ENCODE measurements at places on chromosomes 2 and 18.

- no peak for DNase-seq
Observed at GRCh38 chr2:219556413-219556812, 12.6 kb downstream of the TMEM198 start.

DNA sequence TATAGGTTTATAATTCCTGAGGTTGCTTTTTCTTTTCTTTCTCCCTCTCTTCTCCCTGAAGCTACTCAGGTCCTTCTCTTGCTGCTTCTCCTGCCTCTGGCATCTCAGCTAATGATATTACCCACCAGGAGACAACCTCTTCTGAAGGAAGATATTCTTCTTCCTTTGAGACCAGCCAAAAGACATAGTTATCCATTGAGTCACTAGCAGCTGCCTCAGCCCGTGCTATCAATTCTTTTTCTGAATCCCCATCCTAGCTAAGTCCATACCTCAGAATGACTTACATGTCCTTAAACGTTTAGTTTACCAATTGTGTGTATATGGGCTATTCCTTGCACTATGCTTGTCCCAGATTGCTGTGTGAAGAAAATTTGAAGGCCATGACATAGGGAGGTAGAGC, 25.0 kb upstream of the RNF103 start:
- no peak for DNase-seq

- DNase-seq = no peak
Observed at GRCh38 chr2:173749315-173749714, 215.9 kb downstream of the SP3 start.

- no peak for DNase-seq
Observed at GRCh38 chr18:9446839-9447238, 28.5 kb upstream of the RALBP1 start.

- DNase-seq = no peak
Observed at GRCh38 chr2:104312684-104313083, 541.2 kb upstream of the POU3F3 start.

GRCh38 chr2:26455037-26455669, 22.8 kb downstream of the OTOF start:
- DNase-seq = no peak
